ENCODE measurements at places on chromosomes 1 and 21. TPM values are rescaled to one million over a fixed set of nuclear protein-coding genes. Genes with fewer than 3 reads are reported as not detected.

- DNase-seq = no peak
Observed at GRCh38 chr1:33576821-33577599, 104.6 kb downstream of the ZSCAN20 start.

DNA sequence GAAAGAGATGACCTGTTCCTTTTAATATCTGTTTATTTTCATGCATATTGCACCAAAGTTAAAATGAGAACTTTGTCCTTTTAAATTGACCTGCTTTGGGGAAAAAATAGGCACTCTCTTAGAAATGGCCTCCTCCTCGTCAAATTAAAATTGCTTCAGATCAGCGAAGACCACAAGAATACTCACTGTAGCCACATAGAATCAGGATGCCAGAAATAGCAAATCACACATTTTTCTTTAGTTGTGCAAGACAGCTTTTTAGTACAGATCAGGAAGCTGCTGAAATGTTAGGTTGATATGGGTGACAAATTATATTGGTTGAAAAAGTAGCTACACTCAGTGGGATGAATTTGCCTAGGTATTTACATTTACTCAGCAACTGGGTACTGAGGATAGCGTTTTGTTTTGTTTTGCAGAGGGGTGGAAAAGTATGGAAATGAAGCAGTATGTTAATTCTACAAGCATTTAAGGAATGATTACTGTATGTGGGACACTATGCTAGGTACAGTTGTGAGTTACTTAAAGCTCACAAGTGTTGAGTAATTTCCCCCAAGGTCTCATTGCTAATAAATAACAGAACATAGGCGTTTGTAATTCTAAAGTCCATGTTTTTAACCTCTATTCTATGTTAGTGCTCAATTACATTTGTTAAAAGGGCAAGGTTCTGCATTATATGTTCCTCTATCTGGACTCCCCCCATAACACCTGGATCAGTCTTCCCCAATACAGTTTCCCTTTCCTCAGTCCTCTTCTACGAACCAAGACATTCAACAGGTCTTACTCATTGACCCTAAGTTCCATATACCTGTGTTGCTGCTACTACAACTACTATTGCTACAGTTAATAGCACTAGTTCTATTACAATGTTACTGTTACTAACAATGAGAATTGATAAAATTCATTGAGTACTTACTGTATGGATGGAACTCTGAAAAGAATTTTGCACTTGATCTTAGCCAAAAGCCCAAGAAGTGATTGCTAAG lies 99.4 kb upstream of the S1PR1 start:
- no peak for DNase-seq

- DNase-seq = no peak
Observed at GRCh38 chr1:9700340-9700739, 48.8 kb downstream of the PIK3CD start.

DNA sequence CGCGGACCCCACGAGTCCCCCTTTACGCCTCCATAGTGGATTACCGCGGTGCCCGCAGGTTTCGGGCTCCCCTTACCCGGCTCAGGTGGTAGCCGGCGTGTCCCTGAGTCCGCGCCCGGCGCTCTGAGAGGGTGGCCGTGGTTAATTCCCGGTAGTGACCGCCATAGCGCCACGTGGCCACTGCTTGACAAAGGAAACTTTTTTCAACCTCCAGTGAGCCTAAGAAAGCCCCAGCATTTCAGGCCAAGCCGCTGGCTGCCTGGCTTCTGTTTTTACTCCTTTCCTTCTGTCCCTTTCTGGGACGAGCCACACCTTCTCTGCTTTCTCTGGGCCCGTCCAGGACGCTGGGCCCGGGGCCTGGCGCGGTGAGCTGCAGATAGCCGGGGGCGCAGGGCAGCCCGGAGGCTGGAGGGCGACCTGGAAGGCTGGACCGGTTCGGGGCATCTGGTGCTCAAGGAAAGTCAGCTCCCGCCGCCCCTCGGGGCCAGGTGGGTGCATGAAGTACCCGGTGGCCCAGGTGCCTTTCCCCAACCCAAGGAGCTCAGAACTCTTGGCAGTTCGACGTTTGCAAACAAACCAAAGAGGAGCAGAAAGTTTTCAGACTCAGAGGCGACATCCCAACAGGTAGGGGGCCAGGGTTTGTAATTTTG lies 540 bp upstream of the C1orf198 start:
- DNase-seq = peak; percentile 69

DNA sequence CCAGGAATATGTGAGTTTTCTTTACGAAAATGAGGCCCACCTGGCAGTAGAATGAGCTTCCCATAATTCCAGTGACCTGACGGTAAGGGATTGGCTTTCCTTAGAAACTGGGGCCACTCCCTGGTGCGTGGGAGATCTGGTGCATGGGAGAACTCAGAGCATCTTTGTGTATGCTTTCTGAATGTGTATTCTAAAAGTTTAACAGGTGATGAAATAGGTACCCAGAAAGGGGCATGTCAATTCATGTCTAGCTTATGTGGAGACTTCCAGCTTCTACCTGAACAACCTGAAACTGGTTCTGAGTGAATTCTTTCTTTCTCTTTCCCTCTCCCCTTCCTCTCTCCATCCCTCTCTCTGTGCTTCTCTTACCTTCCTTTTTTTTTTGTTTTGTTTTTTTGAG lies 15.2 kb upstream of the FCRLA start:
- no peak for DNase-seq

DNA sequence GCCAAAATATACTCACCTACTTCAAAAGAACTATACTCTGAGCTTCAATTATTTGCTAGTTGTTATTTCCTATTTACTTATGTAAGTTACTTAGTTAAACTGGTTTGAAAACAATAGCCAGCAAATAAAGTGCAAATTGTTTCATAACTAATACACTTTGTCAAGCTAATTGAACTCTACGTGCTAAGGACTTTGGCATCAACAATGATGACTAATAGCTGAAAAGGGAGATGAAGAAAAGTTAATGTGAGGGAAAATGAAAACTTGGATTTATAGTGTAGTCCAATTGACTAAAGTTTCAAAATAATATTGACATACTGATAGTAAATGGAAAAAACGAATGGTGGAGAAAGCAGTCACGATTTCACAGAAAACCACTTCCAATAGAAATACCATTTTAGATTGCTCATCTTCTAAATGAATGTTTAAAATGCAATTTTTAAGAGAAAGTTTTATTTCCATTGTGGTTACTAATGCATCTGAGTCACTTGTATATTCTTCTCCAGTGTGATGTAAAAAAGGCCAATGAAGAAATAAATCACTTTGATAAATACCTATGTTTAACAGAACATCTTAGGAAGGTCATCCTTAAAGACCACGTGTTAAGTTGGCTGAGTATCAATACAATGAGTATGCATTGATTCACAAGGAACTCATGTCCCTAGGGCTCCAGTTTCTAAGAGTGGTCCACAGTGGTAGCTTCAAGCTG lies 455.2 kb downstream of the LTN1 start:
- DNase-seq = no peak

DNA sequence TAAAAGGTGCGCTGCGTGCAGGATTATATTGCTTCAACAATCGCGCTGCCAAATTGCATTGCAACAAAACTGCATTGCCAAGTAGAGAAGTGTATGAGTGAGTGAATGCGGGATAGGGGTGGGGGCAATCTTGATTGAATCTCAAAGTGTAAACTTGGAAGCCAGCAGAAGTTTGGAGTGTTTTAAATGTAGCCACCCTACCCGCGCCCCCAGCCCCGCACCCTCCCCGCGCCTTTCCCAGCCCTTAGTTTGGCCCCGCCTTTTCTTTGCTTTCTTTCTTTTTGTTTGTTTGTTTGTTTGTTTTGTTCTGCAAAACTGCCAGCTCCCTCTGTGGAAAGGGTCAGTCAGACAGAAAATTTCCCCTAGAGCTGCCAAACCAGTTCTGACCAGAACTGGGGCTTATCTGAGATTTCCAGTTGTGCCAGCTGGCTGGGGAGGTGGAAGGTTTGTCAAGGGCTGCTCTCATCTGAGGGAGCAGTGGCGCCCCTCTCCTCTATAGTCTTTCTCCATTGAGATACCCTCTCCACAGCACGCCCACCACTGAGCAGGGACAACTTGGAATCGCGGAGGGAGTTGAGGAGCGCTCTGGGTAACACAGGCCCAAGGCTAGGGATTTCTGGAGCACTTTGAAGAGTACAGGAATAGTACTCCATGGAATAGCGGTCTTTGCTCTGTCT lies 666 bp upstream of the BEND5 start:
- no peak for DNase-seq

DNA sequence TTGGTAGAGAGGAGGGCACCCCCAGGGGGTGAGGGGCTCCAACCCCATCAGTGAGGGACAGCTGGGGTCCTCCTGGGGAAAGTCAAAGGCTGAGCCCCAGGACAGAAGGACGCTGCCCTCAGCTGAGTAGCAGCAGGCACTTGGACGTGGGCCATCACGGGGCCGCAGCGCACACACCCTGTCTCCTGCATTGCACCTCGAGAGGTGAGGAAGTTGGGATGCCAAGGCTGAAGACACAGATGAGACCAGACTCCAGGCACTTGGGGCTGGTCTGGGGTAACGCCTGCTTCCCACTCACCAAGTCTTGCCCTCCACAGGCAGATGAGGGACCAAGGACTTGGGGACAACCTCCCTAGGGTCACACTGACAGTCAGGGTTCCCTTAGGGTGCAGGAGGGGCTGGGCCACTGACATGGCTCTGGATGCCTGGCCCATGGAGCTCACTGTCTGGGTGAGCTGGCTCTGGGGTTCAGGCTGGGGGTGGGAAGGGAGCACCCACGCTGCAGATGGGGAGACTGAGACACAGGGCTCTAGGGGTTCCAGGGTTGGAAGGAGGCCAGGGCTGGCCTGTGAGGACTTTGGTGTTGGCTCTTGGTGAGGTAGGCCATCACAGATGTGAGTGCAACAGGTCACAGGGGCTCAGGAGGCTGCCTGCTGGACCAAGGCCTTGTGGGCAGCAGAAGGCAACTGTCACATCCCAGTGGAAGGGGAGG lies 16.6 kb upstream of the ZNF678 start:
- no peak for DNase-seq

- DNase-seq = no peak
Observed at GRCh38 chr1:89721351-89721750, 88.4 kb downstream of the LRRC8C start.

- no peak for DNase-seq
Observed at GRCh38 chr1:105260001-105260400, 1510.3 kb downstream of the AMY1C start.

Gene PLA2G5
- total RNA-seq = not detected

Gene KIF26B
- total RNA-seq = 0.74 TPM

Gene ELOVL1
- total RNA-seq = 160 TPM

Gene TEKT2
- total RNA-seq = not detected

All from HT-29 (cell line).